ENCODE measurements at places on chromosomes 12 and 14. TPM values are rescaled to one million over a fixed set of nuclear protein-coding genes. Genes with fewer than 3 reads are reported as not detected.

TEX52 gene
- total RNA-seq, result not detected

SLC4A8 gene
- total RNA-seq, result 1.1 TPM

ZBTB25 gene
- total RNA-seq, result 10.4 TPM

DNA sequence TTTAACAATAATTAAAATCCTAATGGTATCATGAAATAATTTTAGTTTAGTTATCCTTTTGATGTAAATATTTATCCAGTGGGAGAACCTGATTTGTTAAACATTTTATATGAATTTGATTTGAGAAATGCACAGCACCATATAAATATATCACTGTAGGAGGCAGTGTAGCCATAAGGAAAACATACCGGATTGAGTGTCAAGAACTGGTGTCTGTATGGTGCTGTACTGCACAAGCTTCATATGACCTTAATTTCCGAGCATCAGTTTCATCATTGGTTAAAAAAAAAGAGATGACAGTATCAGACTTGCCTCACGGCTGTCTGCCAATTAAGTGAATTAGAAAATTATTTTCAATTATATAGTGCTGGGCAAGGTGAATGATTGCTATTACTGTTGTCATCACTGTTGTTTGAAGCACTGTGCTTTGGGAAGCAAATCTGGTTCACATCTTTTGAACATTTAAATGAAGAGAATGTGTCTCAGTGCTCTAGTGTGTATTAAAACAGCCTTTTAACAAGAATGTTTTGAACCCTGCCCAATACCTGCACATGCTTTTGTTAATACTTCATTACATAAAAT lies 72.1 kb downstream of the TMTC2 start:
- no peaks in the 10 kb centered on the region for H3K4me1 ChIP-seq
- no peaks in the 10 kb centered on the region for H3K36me3 ChIP-seq
- H3K4me3 ChIP-seq, result no peak overlapping the region
- no peak for DNase-seq
- no peak overlapping the region for H3K27ac ChIP-seq

- no peaks in the 10 kb centered on the region for H3K27me3 ChIP-seq
- no peak overlapping the region for H3K27ac ChIP-seq
- peaks cover 17% of the 10 kb centered on the region for H3K4me1 ChIP-seq
- DNase-seq, result no peak
Measured at GRCh38 chr12:94998326-94998725, 5.2 kb downstream of the NDUFA12 start.

GRCh38 chr12:49327368-49327767 lies 4.3 kb downstream of the TROAP start:
- H3K36me3 ChIP-seq, result peaks cover 47% of the 10 kb centered on the region
- H3K4me1 ChIP-seq, result no peaks in the 10 kb centered on the region
- H3K27me3 ChIP-seq, result no peaks in the 10 kb centered on the region

DNA sequence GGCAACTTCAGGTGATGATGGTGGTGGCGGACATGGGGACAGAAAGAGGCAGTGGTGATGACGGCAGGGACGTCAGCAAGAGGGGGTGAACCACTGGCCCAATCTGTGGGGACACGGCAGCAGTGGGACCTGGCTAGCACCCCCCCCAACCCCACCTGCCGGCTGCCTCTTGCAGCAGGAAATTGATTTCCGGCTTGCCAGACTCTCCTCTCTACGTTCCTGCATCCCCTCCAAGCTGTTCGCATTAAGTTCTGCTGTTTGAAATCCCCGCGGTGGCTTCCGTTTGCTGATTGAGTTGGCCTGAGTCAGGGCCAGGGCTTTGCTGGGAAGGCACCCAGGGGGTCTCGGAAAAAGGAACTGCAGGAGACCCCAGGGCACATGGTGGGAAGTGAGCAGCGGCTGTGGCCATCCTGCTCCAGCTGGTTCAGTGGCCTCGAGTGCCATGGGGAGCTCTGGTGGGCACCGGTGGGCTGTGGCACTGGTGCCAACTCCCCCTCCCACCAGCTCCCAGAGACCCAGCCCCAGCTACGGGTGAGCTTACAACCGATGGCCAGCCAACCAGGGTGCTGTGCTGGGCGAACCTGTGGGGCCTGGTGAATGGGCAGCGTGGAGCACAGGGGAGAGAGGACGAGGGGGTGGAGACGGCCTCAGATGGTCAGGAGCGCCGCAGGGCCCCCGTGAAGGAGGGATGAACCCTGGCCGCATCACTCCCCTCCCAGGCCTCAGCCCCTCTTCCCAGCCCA lies 14.6 kb upstream of the NUDT14 start:
- peaks cover 20% of the 10 kb centered on the region for H3K4me1 ChIP-seq
- H3K4me3 ChIP-seq, result no peak overlapping the region
- peaks cover 4% of the 10 kb centered on the region for H3K36me3 ChIP-seq
- H3K27me3 ChIP-seq, result peaks cover 61% of the 10 kb centered on the region
- H3K27ac ChIP-seq, result no peak overlapping the region

DNA sequence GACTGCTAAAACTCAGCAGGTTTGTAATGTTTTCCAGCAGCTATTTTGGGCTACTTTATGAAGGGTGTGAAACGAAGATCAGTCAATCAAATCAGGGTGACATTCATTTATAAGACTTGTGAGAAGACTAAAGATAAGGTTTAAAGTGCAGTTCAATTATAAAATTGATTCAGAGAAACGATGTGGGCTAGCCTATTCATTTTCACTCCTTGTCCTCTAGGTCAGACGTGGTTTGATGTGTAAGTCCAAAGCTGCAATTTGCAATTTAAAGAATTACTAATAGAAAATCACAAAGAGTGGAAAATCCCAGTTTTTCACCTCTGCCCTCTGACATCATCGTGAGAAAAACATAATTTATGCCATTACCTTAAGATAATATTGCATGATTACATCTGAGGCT lies 243.5 kb upstream of the NOVA1 start:
- H3K4me1 ChIP-seq, result no peaks in the 10 kb centered on the region
- DNase-seq, result no peak
- no peaks in the 10 kb centered on the region for H3K36me3 ChIP-seq
- no peaks in the 10 kb centered on the region for H3K27me3 ChIP-seq
- H3K4me3 ChIP-seq, result no peak overlapping the region

DNA sequence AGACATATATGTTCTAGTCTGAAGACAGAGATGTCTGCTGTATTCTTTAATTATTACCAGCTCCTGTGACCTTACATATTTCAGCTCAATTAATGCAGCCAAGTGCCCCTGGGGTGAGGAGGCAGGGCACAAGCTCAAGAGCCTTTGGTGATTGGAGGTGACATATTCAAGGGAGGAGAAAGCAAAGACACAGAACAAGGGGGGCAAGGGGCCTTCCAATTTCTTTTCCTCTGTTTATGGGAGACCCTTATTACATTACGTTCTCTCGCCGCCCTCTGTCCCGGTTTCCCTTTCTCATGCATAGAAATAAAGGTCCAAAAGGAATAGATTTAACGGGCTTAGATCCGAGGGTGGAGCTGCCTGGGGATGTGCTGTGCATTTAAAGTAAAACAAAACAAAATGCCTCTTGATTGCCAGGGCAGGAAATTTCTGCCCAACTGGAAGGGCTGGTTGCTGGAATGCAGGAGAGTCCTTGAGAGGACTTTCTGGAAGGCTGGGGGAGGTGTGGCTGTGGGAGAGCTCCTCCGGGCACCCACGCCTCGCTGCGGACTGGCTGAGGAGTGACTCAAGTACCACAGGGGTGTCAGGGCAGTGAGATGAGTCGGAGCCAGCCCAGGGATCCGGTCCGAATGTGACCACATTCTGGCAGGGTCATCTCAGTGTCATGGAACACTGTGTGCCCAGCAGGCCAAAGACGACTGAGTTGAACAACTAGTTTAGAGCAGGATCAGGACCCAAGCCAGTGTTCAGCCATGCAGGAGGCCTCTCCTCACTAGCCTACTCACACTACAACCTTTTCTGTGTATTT lies 32.1 kb upstream of the GSG1 start:
- peak; percentile 91 for DNase-seq
- no peaks in the 10 kb centered on the region for H3K27me3 ChIP-seq
- peak overlapping the region; percentile 78 for H3K27ac ChIP-seq
- H3K4me1 ChIP-seq, result peaks cover 66% of the 10 kb centered on the region

DNA sequence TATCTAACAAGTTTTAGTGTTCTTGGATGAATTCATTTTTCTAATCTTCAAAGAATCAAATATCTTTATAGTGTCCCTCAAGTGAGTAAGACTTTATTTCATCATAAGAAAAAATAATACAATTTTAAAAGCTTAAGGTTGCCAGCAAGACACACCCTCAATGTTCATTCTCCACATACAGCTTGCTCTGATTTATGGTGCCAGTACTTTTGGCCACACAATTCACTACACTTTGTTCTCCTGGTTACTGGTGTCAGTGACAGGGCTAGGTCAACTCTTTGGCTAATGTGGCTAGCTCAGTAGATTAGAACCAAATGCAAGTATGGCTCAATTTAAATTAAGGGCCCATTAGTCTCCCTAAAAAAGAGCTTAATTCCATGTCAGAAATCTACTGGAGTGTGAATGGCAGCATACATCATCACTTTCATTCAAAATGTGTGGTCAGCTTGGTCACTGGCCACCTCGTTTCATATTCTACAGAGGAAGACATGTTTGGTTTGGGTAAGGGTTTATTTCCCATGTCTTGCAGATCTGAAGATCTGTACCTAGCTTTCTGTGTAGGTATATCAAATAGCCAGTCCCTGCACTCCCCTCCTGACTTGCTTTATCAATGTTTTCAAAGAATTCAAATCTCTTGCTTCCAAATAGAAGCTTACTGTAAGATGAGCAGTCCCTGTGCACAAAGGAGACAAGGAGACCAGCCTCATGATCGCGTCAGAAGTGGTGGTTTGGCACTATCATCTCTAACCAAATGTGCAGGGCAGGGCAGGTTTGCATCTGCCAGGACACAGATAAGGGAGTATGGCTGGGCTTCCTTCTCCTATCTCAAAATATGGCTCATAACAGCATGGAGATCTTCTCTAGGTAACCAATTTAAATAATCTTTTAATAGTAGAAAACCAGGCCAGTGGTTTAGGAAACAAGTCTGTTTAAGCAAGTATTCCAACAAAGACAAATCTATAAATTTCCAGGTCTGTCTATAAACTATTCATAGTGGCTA lies 31.3 kb downstream of the HECTD4 start:
- no peaks in the 10 kb centered on the region for H3K4me1 ChIP-seq
- DNase-seq, result no peak
- H3K36me3 ChIP-seq, result no peaks in the 10 kb centered on the region
- no peak overlapping the region for H3K4me3 ChIP-seq
- H3K27ac ChIP-seq, result no peak overlapping the region

DNA sequence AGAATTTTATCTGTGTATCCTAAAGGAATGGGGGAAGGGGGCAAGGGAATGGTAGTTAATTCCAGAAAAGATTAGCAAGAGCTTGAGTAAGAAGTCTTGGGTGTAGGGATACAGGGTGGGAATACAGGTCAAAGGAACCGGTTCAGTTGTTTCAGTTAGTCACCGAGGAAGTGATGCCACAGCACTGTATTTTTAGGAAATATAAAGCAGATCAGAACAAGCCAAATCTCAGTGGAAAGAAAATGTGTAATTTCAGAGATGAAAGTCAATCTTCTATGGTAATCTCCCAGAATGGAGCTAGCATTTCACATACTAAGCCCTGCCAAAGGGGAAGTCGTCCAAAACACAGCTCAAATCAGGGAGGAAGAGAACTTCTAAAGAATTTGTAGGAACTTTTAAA lies 4.7 kb upstream of the TUBA1C start:
- peaks cover 8% of the 10 kb centered on the region for H3K4me1 ChIP-seq
- H3K4me3 ChIP-seq, result no peak overlapping the region
- no peak for DNase-seq
- H3K27ac ChIP-seq, result no peak overlapping the region
- H3K27me3 ChIP-seq, result no peaks in the 10 kb centered on the region
- H3K36me3 ChIP-seq, result peaks cover 16% of the 10 kb centered on the region

- H3K4me1 ChIP-seq, result peaks cover 22% of the 10 kb centered on the region
- H3K36me3 ChIP-seq, result no peaks in the 10 kb centered on the region
- no peak overlapping the region for H3K4me3 ChIP-seq
- H3K27ac ChIP-seq, result no peak overlapping the region
- no peaks in the 10 kb centered on the region for H3K27me3 ChIP-seq
Measured at GRCh38 chr14:89504091-89504490, 87.1 kb upstream of the FOXN3 start.

DNA sequence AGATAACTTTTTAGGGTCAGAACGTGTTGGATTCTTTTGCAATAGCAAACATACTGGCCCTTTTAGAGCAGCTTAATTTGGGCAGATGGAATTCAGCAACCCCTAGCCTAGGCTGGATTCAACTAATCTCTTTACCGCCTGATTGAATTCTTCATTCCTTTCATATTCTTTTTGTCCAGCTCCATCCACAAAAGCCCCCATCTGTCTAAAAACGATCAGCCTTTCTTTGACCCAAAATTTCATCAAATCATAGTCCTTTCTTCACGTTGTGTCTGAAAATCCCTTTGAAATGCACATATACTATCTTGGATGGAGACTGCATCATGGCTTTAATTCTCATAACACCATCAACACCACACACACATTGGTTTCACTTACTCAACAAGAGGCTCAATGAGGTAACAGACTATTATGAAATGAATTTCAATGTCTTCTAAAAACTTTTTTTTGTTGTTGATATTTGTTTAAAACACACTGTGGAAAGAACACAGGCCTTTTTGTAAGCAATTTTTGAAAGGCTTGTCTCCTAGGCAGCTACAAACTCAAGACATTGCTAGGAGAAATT lies 128.0 kb upstream of the EEA1 start:
- H3K4me1 ChIP-seq, result no peaks in the 10 kb centered on the region
- no peaks in the 10 kb centered on the region for H3K36me3 ChIP-seq
- no peak overlapping the region for H3K4me3 ChIP-seq
- no peak overlapping the region for H3K27ac ChIP-seq
- DNase-seq, result no peak
- peaks cover under 1% of the 10 kb centered on the region for H3K27me3 ChIP-seq

- H3K36me3 ChIP-seq, result no peaks in the 10 kb centered on the region
- no peaks in the 10 kb centered on the region for H3K27me3 ChIP-seq
- no peak overlapping the region for H3K27ac ChIP-seq
- DNase-seq, result no peak
- peaks cover 26% of the 10 kb centered on the region for H3K4me1 ChIP-seq
Measured at GRCh38 chr12:60191676-60192359, 596.0 kb downstream of the SLC16A7 start.

DNA sequence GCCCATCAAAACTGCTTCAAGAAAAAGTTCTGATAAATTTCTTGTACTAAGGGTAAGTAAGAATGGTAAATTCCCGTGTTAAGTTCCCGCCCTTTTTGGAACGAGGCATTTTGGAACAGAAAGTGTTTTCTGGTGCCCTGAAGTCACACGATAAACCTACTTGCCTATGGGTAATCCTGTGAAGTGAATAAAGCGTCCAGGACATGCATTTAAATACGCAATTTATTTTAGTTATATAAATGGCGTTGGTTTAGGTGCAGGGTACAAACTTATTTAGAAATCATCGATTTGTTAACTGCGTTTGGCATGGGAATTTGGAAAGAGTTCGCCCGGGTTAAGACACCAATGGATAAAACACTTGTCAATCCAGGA lies 715 bp upstream of the RAP1B start:
- H3K36me3 ChIP-seq, result peaks cover 48% of the 10 kb centered on the region
- H3K27ac ChIP-seq, result peak overlapping the region; percentile 96
- peak overlapping the region; percentile 85 for H3K4me3 ChIP-seq
- DNase-seq, result no peak

GRCh38 chr12:52044292-52044983 lies 6.8 kb upstream of the NR4A1 start:
- no peak overlapping the region for H3K27ac ChIP-seq
- H3K4me1 ChIP-seq, result peaks cover 6% of the 10 kb centered on the region
- H3K4me3 ChIP-seq, result no peak overlapping the region
- DNase-seq, result no peak
- peaks cover 23% of the 10 kb centered on the region for H3K36me3 ChIP-seq

GRCh38 chr14:104315625-104316024 lies 177.2 kb downstream of the KIF26A start:
- no peaks in the 10 kb centered on the region for H3K4me1 ChIP-seq
- DNase-seq, result no peak
- peaks cover 96% of the 10 kb centered on the region for H3K27me3 ChIP-seq
- no peak overlapping the region for H3K4me3 ChIP-seq
